ENCODE measurements at places on chromosomes 7 and 10.
A peak's percentile ranks its signal among the peaks of the same experiment; 100 is the strongest.

DNA sequence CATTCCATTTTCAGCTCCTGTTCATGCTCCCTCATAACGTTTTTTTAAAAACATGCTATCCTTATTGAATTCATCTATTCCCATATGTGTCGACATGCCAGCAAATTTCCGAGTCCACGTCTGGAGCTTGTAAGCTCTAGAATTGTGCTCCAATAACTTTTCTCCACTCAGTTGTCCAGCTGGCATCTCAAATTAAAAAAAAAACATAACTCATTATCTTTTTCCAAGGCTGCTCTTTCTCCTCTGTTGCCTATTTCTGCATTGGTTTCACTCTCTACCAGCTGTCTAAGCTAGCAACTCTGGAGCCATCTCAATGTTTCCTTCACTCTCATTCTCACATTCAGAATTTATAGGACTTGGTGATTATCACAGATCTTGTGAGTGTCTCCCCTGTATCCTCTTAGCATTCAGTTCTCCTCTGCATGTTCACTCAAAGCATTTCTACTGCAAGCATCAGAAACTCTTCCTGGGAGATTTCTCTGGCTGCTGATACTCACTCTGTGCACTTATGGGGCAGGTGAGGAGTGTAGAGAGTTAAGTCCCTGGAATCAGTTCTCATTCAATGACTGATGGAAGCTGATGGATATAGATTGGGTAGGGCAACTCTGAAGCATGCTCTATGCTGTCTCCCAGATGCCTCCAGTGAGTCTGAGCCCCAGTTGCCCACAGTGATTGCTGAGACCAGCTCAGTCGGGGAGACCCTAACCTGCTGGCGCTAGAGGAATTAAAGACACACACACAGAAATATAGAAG, 6.7 kb upstream of the DLD start:
- no peak for DNase-seq

DNA sequence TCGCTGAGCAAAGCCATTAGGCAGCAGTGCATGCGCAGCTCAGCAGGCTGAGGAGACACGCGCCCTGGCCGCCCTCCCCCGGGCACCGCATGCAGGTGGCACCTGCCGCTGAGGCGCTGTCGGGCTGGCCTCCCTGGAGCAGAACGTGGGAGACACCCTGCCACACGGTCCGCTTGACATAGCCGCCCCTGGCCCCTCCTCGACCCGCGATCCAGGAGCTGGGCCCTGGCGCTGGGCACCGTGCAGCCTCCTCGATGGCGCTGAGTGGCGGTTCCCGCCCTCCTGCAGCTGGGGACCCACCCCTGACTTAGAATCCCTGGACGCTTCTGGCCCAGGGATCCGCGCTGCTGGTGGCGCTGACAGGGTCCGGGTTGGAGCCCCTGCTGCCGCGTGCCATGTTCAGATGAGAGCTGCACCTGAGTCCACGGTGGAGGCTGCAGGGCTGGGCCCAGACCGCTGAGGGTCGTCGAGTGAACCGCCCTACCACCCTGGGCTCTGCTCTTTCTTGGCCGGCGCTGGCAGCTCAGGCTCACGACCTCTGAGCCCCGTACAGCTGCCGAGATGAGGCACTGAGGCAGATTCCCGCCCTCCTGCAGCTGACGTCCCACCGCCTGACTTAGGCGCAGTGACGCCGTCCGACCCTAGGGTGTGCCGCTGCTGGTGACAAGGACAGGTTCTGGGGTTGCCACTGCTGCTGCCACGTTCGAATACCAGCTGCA, 116.8 kb downstream of the OR13A1 start:
- DNase-seq = no peak

- no peak for DNase-seq
These were observed 104.5 kb downstream of the GRID1 start for GRCh38 chr10:86261941-86262687.

GRCh38 chr7:148796841-148797240, 87.2 kb downstream of the EZH2 start:
- DNase-seq = no peak

DNA sequence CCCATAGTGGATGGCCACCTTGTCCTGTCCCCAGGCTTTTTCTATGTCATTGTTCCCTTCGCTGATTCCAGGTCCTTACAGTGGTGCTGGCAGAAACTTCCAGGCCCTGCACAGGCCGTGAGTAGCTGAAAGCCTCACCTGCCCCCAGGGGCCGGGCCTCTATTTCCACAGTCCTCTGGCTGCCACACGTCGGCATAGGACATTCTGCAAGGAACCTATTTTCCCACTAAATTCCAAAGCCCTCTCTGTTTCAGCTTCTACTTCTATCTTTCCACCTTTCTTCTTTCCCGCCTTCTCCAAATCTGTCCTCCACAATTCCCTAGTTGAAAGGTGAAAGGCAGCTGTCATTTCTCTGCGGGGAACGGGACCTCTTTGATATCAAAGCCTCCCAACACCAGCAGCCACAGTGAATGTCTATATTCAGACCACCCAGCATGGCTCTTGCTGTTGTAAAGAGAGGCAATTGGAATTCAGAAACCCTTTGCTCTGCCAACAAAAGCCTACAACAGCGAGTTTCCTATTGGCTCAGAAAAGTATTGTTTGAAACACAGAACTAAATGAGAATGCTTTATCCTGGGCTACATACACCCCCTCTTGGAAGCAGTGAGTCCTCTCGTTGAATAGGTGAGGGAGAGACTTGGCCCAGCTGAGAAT, 607.7 kb downstream of the GALNT17 start:
- no peak for DNase-seq

DNA sequence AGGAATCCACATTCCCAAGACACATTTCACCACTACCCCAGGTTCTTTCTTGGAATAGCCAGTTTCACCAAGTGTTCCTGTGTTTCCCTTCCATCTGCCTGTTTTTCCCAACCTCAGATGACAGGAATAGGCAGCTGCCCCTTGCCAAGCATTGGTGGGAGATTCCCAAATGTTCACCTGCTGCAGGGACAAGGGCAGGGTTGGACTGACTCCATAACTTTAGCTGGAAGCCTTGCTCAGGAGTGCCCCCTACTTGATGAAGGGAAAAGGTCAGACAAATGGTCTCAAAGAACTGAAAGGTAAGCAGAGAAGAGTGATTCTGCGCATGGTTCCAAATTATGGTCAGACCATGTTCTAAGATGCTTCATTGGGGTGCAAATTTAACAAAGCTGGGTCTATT, 45.1 kb upstream of the LYZL1 start:
- DNase-seq = no peak

DNA sequence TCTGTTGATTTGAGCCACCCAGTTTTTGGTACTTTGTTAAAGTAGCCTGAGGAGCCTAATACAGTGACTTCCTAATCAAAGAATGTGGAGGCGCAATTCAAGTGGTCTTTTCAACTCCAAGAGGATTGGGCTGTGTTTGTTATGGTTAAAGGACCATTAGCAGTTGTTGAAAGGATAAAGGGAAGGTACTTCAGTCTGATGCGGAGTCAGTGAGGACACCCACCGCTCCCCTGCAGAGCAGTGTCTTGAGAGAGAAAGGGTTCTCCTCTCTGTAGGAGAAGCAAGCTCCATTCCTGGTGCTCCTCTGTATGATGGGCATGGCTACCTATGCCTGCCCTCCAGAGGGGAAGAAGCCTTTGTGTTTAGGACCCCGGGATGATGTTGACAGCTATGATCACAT, 590.6 kb upstream of the C7orf33 start:
- no peak for DNase-seq

DNA sequence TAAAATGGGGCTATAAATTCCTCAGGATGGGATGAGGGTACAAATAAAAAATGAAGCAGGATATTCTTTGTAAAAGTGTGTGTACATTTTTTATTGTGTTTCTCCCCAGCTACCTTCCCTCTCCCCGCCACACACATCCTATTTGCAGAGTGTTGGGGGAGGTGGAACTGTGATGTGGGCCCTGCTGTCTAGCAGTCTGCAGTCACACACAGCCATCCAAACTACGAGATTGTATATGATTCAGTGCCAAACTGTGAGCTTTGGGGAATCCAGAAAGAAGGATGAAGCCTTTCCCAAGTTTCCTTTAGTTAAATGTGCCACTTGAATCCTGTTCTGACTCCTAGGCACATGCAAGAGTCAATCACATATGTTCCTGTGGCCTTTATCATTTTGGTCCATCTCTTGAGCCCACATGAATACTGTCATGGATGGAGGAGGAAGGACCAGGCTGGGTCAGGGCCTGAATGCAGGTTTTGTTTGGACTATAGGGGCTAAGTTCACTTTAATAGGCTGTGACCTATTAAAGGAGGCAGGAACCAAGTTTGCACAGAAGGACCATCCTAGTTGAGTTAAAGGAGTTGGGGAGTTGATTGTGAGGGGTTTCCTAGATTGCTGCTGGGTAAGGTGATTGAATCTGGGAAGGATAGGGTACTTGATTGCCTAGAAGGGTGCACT, 1.1 kb upstream of the SEMA4G start:
- no peak for DNase-seq

DNA sequence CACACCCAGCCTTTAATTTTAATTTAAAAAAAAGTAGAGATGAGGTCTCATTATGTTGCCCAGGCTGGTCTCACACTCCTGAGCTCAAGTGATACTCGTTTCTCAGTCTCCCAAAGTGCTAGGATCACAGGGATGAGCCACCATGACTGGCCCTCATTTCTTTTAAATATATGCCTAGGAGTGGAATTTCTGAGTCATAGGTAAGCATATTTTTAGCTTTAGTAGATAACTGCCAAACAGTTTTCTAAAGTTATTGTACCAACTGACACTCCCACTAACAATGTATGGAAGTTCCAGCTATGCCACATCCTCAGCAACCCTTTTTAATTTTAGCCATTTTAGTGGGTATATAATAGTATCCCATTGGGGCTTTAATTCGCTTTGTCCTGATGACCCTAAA, 13.8 kb upstream of the PPIF start:
- no peak for DNase-seq

DNA sequence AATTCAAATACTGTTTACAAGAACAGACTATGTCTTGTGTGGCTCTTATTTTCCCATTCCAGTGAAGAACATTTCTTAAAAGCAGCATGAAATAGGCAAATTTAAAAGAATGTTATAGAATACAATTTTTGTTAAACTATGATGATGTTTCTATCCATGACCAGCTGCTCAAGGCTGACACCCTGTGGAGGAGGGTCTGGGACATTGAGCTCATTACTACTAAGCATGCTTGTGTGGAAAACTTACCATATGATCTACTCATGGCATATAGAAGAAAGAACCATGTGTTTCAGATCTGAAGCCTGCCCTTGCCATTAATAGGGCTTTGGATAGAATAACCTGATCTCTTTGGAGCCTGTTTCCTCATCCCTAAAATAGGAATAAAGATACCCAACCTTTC, 125.0 kb downstream of the FOXP2 start:
- DNase-seq = no peak

- DNase-seq = no peak
These were observed 65.6 kb upstream of the KDM7A start for GRCh38 chr7:140242057-140243031.

GRCh38 chr10:60186315-60187071, 203.2 kb downstream of the ANK3 start:
- DNase-seq = no peak

- DNase-seq = no peak
These were observed 30.0 kb upstream of the SLF2 start for GRCh38 chr10:100882671-100883311.

DNA sequence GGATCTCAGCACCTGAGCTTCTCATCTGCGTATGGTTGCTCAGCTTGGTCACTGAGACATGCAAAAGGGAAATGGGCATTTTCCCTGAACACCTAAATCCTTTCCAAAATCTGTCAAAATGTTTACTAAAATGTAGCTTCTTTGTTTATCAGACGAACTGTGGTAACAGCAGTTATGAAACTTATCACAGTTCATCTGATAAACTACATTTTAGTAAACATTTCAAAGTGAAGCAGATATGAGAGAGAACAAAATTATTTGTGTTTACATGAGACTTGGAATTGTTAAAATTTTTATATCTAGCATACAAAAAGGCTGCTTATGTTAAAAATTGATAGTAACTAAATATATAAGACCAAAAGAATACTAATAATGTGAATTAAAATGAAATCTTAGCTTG, 573.4 kb upstream of the C7orf33 start:
- DNase-seq = no peak

GRCh38 chr7:94888551-94888950, 18.8 kb upstream of the PPP1R9A start:
- DNase-seq = no peak

DNA sequence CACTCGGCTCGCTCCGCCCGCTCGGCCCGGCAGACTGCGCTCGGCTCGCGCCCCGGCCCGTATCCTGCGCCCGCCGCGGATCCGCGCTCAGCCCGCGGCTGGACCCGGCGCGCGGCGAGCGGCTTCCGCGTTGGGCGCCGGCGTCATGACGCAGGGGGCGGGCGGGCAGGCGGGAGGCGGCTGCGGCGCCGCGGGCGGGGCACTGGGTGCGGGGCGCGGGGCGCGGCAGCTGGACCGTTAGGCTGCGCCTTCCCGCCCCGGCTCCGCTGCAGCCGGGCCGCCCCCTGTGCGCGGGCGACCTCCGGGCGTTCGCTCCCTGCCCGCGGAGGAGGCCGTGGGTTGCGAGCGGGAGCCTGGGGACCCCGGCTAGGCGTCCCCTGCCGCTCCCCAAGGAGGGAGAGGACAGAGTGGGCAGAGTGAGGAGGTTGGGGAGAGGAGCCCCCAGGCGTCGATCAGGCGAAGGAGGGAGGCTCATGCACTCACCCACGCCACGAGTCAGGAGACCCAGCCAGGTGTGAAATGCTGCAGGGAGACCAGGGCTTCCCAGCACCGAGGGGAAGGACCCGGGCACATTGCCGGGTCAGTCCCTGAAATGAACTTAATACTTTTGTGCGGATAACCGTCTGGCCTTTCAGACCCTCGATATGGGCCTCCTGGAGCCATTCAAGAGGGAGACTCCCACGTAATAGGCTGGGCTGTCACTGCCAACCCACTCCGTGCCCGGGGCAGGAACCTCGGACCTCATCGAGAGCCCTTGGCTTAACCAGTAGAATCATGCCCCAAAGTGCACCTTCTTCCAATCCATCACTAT, at the start of gene PIP4K2A:
TSS of gene PIP4K2A (minus strand) at position 100 of the 811 bp plus-strand sequence. CDS start 252 bp downstream, outside the sequence.
- DNase-seq = peak; percentile 65

- no peak for DNase-seq
These were observed 106.4 kb downstream of the COL13A1 start for GRCh38 chr10:69908124-69908523.

DNA sequence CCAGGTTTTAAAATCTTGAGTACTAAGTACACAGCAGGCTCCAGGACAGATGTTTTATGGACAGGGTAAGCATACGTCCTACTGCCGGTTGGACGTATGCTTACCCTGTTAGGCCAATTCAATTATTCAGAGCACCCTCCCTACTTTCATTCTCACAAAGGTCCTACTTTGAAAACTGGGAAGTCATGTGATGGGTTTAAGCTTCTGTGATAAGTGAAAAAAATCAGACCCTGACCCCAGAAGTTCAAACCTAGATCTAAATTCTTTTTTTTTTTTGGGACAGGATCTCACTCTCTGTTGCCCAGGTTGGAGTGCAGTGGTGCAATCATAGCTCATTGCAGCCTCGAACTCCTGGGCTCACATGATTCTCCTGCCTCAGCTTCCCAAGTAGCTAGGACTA, 55.2 kb downstream of the HIPK2 start:
- no peak for DNase-seq

GRCh38 chr7:70539205-70539604, 592.7 kb upstream of the GALNT17 start:
- no peak for DNase-seq

GRCh38 chr7:18566829-18567228, 71.3 kb downstream of the HDAC9 start:
- no peak for DNase-seq

GRCh38 chr7:121450631-121451198, 54.6 kb upstream of the FAM3C start:
- no peak for DNase-seq
